Activated CD4-positive, CD25-positive, alpha-beta regulatory T cell (primary cell): ENCODE measurements at places on chromosomes 6 and 20.

- DNase-seq, result no peak
Observed at GRCh38 chr20:51431321-51431720, 111.2 kb downstream of the NFATC2 start.

DNA sequence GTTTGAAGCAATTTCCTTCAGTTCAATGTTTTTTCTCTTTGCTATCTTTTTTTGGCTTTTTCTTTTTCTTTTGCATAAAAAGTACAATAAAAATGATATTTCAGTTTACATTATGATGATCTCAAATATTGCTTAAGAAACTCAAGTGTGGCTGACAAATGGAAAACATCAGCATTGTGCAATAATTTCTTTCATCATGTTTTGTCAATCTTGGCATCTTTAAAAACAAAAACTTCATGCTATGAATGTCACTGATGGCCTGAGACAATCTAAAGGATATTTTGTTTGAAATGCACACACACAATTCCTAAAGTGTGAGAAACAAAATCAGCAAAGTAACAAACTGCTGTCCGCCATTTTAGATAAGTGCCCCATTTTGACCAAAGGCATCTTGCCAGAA lies 13.9 kb upstream of the MTCL3 start:
- no peak for DNase-seq

- DNase-seq, result no peak
Observed at GRCh38 chr6:89611666-89612065, 26.9 kb downstream of the LYRM2 start.

DNA sequence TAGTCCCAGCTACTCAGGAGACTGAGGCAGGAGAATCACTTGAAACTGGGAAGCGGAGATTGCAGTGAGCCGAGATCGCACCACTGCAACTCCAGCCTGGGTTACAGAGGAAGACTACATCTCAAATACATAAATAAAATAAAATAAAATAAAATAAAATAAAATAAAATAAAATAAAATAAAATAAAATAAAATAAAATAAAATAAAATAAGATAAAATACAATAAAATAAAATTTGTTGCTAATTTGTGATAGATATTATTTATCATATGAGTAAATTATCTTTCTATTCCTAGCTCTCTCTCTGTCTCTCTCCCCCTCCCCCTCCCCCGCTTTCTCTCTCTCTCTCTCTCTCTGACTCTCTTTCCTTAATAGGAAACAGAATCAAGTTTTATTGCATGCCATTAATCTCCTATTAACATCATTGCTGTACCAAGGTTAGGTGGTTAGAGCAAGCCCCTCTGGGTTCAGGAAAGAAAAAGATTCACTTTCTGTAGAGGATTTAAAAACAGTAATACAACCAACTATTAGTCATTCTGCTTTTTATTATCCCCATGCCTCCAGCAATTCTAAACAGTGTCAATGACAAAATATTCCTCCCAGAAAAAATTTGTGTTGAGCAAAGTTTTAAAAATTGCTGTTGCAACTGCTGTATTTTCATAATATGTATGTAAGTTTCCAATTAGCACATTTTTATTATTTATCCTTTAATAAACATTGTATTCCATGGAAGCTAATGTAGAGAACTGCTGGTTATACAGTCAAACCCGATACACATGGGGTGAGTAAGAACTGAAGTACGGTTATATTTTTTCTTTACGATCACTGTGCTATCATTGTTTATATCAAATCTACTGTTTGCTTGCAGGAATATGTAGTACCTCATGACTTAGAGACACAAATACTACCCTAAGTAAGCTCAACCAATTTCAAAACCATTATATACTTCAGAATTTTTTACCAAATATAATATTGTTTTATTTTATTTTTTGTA lies 22.1 kb downstream of the BMP5 start:
- DNase-seq, result no peak

DNA sequence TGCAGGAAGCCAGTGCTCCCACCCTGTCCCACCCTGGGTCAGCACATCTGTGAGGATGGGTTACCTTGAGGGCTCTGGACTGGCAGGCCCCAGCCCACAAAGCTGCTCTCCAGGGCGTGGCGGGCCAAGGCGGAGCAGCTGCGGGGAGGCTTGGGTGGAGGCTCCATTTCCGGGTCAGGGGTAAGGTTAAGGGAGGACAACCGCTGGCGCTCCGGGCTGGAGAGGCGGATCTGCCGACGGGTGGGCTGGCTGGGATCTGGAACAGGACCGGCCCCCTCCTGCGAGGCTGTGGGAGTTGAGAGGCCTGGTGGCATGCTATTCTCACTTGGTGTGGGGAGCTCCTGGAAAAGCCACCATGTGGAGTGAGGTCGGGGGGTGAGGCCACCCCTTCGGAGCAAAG lies 5.5 kb downstream of the SMPD2 start:
- DNase-seq, result no peak

GRCh38 chr6:144653885-144654505 lies 368.9 kb downstream of the UTRN start:
- no peak for DNase-seq

GRCh38 chr20:51470907-51471411 lies 71.6 kb downstream of the NFATC2 start:
- no peak for DNase-seq

- no peak for DNase-seq
Observed at GRCh38 chr6:150874179-150874578, 8.7 kb downstream of the MTHFD1L start.

- DNase-seq, result no peak
Observed at GRCh38 chr6:147750413-147750812, 241.9 kb downstream of the SAMD5 start.

GRCh38 chr6:70395301-70395672 lies 18.0 kb upstream of the FAM135A start:
- DNase-seq, result no peak

DNA sequence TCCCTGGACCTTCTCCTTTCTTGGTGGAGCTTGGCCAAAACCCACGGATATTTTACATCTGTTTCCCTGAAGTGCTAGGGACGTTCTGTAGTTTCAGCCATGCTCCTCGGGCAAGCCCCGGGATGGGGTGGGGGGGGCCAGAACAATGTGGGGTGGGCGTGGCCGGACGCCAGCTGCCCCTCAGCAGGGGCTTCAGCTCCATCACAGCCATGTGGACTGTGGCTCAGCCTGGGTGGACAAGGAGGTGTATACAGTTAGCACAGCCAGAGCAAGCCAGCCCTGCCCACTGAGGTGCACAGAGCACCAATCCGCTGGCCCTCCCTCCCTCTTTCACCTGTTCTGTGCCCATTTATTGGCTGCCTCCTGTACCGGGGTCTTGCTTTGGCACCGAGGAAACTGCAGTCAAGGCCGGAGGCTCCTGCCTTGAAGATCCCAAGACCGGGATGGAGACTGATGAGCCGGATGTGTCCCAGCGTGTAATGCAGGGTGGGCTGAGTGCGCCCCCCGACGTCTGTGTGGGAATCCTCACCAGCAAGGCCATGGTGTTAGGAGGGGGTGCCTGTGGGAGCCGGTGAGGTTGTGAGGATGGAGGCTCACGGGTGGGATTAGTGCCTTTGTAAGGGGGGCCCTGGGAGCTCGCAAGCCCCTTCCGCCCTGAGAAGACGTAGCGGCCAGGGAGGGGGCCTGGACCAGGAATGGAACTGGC lies 28.0 kb downstream of the FRMD1 start:
- DNase-seq, result no peak

DNA sequence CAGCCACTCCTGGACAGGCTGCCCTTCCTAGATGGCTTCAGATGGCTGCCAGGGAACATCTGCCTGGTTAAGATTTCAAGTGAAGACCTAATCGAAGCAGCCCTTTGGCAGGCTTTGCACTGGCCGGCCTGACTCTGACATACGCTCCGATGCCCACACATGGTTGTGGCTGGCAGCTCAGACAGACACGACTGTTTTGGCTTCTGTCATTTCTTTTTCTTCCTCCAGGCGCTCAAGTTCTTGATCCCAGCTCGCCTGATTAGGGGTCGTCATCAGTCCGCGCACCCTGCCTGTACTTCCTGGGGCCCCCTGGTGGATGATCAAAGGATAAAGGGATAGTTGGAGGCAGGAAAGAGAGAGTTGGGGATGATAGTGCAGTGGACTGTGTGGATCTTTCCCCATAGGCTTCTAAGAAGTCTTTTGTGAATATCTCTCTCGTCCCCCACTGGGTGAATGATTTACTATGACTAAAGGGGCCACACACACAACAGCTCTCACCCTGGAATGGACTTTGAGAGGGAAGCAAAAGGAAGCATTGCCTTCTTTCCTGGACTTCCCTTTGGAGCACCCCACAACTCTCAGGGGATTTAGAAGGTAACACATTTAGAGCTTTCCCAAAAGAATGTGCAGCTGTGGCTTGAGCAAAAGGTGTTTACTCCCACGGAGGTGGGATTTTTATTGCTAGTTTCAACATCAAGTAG lies 21.4 kb upstream of the TRAM2 start:
- no peak for DNase-seq

DNA sequence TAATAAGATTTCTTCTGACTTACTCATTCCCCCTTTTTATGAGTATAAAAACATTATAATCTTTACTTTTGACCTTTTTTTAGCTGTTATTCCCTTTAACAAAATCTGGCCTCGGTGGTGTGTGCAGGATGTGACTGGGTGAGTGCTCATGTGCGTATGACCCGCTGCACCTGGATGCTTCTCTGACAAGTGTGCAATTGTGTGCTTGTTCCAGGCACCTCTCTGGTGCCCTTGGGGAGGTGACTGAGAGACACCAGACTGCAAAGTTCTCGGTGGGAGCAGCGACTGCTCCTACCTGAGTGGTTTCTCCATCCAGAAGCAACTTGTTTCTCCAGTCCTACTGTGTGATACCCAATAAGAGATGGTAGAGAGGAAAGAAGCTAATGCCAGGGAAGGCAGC lies 65.0 kb downstream of the ISM1 start:
- no peak for DNase-seq

- no peak for DNase-seq
Observed at GRCh38 chr20:34240693-34241615, at the start of gene ASIP. Gene ASIP, plus strand, starts transcription at chr20:34241423. Its CDS starts 18,952 bp downstream, at chr20:34260375.

DNA sequence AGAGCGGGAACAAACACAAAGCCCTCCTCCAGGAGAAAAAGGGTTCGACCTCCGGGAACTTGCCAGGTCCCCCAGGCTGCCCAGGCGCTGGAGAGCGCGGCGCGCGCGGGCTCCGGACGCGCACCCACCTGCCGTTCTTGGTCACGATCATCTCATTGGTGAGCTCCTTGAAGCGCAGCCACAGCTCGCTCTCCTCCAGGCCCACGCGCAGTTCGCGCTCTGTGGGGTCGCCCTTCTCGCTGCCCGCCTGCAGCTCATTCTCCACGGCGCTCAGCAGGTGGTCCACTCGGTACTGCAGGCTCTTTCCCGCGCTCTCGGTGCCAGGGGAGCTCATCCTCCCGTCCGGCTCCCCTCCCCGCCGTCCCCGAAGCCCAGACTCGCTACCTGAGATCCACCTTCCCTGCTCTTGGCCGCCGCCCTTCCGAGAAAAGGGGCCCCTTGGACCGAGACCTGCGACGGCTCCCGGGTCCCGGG lies 356 bp downstream of the TBXT start:
- no peak for DNase-seq

DNA sequence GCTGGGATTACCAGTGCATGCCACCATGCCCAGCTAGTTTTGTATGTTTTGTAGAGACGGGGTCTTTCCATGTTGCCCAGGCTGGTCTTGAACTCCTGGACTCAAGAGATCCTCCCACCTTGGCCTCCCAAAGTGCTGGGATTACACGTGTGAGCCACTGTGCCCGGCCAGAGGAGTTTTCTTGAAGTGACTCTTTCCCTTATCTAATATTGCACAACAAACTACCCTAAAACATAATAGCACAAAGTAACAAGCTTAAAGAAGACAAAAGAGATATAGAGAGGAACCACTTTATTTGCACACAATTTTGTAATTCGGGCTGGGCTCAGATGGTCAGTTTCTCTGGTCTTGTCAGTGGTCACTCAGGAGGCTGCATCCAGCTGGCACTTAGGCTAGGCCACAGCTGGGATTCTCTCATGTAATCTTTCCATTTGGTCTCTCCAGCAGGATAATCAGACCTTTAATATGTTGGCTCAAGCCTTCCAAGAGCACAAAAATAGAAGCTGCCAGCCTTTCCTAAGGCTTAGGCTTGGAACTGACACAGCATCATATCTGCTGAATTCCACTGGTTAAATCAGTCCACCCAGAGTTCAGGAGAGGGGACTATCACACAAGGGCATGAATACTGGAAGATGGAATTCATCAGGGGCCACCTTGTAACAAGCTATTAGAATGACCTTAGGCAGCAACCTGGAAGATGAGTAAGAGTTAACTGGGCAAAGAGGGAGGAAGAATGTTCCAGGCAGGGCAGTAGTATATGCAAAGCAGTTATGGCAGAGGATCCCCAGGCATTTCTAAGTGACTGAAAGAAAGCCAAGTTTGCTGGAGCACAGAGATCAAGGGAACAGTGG lies 56.7 kb upstream of the PNRC1 start:
- no peak for DNase-seq

- no peak for DNase-seq
Observed at GRCh38 chr6:119575721-119576120, 226.2 kb upstream of the MAN1A1 start.

DNA sequence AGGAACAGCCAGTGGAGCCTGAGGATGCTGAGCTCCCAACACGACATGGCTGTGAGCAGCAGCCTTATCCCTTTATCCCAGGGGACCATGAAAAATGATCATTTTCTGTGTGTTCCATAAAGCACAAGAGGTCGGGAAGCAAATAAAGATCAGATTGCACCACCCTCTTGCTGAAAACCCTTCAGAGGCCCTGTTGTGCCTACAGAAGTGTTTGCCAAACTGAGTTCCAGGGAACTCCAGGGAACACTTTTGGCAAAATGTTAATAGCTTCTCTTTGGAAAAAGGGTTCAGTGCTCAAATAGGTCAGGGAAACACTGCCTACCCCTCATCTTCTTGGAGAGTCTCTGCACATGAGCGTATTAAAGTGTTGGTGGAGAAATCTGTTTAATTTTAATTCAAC lies 24.4 kb downstream of the ARMC2 start:
- DNase-seq, result no peak

DNA sequence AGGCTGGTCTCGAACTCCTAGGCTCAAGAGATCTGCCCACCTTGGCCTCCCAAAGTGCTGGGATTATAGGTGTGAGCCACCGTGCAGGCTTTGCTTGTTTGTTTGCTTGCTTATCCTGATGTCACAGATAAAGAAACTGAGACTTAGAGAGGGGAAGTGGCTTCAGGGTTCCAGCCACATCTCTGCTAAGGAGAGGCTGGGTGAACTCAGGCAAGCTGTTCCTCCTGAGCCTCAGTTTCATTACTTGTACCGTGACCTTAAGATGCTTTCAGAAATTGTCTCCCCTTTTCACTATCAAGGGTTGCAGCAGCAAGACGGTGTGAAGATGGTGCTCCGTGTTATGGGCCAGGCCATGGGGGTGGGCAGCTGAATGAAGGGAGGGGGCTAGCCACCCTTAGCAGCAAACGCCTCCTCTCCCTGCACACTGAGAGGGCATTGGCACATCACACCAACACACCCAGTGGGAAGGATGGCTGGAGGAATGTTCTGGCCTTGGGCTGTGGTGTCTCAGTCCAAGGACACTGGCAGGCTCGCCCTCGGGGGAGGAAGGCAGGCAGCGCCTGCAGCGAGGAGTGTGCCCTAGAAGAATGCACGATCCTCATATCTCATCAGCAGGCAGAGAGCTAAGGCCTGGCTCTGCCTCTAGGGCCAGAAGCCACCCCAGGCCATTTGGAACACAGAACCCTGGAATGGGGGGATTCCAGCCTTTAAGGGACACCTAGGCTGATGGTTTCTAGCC lies 48.2 kb upstream of the TLDC2 start:
- no peak for DNase-seq

- no peak for DNase-seq
Observed at GRCh38 chr6:78995946-78996345, 82.1 kb downstream of the PHIP start.

- no peak for DNase-seq
Observed at GRCh38 chr6:23601811-23602345, 524.1 kb upstream of the NRSN1 start.
